GM23248 (cell line): ENCODE measurements at places on chromosomes 12 and 14. TPM values are rescaled to one million over a fixed set of nuclear protein-coding genes. Genes with fewer than 3 reads are reported as not detected.

- no peak for DNase-seq
- no peaks in the 10 kb centered on the region for H3K36me3 ChIP-seq
- H3K4me1 ChIP-seq = no peaks in the 10 kb centered on the region
Measured at GRCh38 chr14:79516009-79516408, 695.3 kb downstream of the DIO2 start.

GRCh38 chr14:80278293-80279023, 67.2 kb upstream of the DIO2 start:
- peak overlapping the region; percentile 53 for H3K27ac ChIP-seq
- peaks cover 37% of the 10 kb centered on the region for H3K4me1 ChIP-seq
- no peaks in the 10 kb centered on the region for H3K36me3 ChIP-seq
- no peaks in the 10 kb centered on the region for H3K27me3 ChIP-seq

DNA sequence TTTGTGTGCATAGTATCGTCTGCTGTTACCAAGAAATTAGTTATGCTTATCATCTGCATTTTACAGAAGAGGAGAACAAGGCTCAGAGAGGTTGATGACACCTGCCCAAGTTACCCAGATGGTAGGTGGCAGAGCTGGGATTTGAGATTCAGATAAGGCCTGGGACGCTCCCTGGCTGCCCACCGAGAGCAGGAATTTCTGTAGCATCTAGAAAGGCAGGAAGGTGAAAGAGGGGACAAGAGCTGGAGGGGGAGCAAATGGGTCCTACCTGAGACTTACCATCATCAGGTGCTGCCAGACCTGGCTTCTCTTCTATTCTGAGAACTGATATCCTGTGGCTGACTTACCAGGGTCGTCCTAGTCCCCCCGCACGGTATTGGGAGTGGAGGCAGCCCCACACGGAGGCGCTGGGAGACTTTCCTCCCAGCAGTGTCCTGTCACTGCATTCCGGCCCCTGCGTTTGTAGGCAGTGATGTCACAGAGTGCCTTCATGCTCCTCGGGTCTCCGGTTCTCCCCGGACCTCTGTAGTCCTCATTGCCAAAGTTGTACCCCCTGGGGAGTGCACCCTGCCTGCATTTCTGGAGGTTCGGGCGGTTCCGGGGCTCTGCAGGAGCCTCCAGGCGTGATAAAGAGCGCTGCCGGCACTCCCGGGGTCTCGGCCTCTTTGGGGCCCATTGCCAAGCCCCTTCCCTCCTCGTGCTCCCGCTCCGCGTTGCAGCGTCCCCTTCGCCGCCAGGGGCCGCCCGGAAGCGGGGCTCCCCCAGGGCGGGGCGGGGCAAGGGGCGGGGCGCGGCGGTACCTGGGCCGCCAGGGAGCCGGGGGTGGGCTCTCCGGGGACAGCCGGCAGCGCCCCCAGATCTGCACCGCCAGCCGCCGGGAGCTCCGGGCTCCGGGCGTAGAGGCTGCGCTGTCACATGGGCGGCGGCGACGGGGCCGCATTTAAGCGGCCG, at the start of gene CABP1:
CABP1 (plus strand) TSS at position 856 of the 951 bp plus-strand sequence; CDS start at position 916, 60 bp downstream.
- no peak within 1 kb of the TSS for H3K27ac ChIP-seq
- no peaks in the 10 kb centered on the region for H3K4me1 ChIP-seq
- H3K4me3 ChIP-seq = peak within 1 kb of the TSS; percentile 44
- DNase-seq = no peak

- no peak overlapping the region for H3K4me3 ChIP-seq
- peak; percentile 36 for DNase-seq
- peaks cover 14% of the 10 kb centered on the region for H3K4me1 ChIP-seq
- no peak overlapping the region for H3K27ac ChIP-seq
Measured at GRCh38 chr14:89848165-89848564, 106.4 kb downstream of the EFCAB11 start.

DNA sequence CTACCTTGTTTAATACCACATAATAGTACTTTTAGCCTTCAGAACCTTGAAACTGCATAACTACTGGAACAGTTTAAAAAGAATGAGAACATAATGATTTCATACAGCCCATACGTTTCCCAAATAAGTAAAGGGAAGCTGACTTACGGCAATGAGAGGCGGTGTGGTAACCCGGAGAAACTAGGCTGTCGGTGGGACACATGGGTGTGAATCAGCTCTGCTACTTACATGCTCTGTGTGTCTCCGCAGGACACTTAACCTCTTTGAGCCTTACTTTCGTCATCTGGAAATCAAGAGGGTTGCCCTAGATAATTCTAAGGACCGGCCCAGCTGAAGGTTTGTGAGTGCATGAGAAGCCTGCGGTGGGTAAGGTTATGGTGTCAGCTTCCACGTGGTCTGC, 49.3 kb upstream of the PLEKHG3 start:
- H3K4me3 ChIP-seq = no peak overlapping the region
- no peaks in the 10 kb centered on the region for H3K27me3 ChIP-seq
- H3K27ac ChIP-seq = peak overlapping the region; percentile 78
- DNase-seq = peak; percentile 30
- no peaks in the 10 kb centered on the region for H3K36me3 ChIP-seq
- H3K4me1 ChIP-seq = peaks cover 35% of the 10 kb centered on the region

DNA sequence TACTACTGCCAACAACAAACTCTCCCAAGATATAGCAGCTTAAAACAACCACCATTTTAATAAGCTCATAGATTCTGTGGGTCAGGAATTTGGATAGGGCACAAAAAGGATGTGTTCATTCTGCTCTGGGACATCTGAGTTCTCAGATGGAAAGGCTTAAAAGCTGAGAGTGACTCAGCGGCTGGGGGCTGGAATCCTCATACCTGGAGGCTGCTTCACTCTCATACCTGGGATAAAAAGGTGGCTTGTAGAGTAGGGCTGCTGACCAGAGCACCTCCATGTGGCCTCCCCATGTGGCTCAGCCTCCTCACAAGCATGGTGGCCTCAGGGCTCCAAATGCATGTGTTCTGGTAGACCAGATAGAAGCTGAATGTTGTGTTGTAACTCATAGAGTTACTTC, 20.2 kb upstream of the PELI2 start:
- DNase-seq = no peak
- H3K36me3 ChIP-seq = no peaks in the 10 kb centered on the region
- peaks cover 14% of the 10 kb centered on the region for H3K4me1 ChIP-seq
- no peak overlapping the region for H3K4me3 ChIP-seq

GRCh38 chr12:14452336-14452735, 86.9 kb downstream of the ATF7IP start:
- DNase-seq = no peak
- no peak overlapping the region for H3K4me3 ChIP-seq
- no peaks in the 10 kb centered on the region for H3K4me1 ChIP-seq
- peaks cover 47% of the 10 kb centered on the region for H3K36me3 ChIP-seq
- no peak overlapping the region for H3K27ac ChIP-seq
- H3K27me3 ChIP-seq = no peaks in the 10 kb centered on the region

- peaks cover 11% of the 10 kb centered on the region for H3K4me1 ChIP-seq
- H3K4me3 ChIP-seq = no peak overlapping the region
- no peaks in the 10 kb centered on the region for H3K27me3 ChIP-seq
Measured at GRCh38 chr12:19694627-19695026, 255.3 kb downstream of the AEBP2 start.

- DNase-seq = peak; percentile 78
- no peaks in the 10 kb centered on the region for H3K27me3 ChIP-seq
- H3K27ac ChIP-seq = peak overlapping the region; percentile 57
- H3K4me1 ChIP-seq = peaks cover 24% of the 10 kb centered on the region
Measured at GRCh38 chr12:52082988-52083637, 3.6 kb downstream of the SMIM41 start.

DNA sequence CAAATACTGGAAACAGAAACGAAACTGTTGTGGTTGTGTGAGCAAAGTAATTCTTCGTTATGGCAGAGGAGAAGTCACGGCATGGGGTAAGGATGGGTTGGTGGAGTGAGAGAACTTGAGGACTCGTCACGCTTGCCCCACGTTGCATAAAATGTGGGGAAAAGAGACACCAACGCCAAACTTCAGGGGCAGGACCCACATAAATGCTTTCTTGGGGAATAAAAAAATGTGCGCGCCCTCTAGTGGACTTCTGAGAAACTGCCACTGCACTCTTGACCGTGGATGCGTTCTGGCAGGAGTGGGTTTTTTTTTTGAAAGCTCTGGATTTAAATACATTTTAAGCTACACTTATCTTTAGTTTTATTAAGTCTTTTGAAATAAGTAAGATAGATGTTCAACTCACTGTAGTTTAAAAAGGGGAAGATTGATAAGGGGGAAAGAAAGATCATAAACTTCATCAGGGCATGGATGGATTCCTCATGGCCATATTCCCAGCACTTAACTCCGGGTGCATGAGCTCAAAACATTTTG, 4.1 kb upstream of the IGF1 start:
- H3K4me1 ChIP-seq = peaks cover 27% of the 10 kb centered on the region
- peak overlapping the region; percentile 63 for H3K27ac ChIP-seq
- H3K4me3 ChIP-seq = peak overlapping the region; percentile 60
- H3K27me3 ChIP-seq = no peaks in the 10 kb centered on the region
- H3K36me3 ChIP-seq = no peaks in the 10 kb centered on the region
- DNase-seq = peak; percentile 81

DNA sequence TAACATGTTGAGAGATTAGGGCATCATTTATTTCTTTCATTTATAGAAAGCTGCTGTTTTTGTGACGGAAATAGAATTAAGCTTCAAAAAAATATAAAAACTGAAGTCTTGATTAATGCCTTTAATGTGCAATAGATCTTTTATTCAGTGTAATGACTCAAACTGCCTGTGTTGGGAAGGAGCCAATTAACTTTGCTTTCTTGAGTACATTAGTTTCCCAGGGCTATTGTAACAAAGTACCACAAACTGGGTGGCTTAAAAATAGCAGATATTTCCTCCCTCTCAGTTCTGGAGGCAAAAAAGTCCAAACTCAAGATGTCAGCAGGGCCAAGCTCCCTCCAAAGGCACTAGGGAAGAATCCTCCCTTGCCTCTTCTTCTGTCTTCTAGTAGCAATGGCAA, 36.6 kb downstream of the EID3 start:
- H3K36me3 ChIP-seq = peaks cover 90% of the 10 kb centered on the region
- H3K4me1 ChIP-seq = peaks cover 8% of the 10 kb centered on the region
- peak overlapping the region; percentile 26 for H3K27ac ChIP-seq
- H3K4me3 ChIP-seq = no peak overlapping the region
- H3K27me3 ChIP-seq = no peaks in the 10 kb centered on the region

- no peak for DNase-seq
- H3K4me1 ChIP-seq = peaks cover 8% of the 10 kb centered on the region; the same call in 1 of the 2 replicates
- no peaks in the 10 kb centered on the region for H3K36me3 ChIP-seq
Measured at GRCh38 chr14:76984787-76985375, 43.6 kb downstream of the IRF2BPL start.

GRCh38 chr12:123026094-123026853, 45.8 kb downstream of the ARL6IP4 start:
- no peak for DNase-seq
- no peak overlapping the region for H3K4me3 ChIP-seq
- peaks cover 5% of the 10 kb centered on the region; the same call in 1 of the 2 replicates for H3K4me1 ChIP-seq
- no peaks in the 10 kb centered on the region for H3K27me3 ChIP-seq
- no peak overlapping the region for H3K27ac ChIP-seq

DNA sequence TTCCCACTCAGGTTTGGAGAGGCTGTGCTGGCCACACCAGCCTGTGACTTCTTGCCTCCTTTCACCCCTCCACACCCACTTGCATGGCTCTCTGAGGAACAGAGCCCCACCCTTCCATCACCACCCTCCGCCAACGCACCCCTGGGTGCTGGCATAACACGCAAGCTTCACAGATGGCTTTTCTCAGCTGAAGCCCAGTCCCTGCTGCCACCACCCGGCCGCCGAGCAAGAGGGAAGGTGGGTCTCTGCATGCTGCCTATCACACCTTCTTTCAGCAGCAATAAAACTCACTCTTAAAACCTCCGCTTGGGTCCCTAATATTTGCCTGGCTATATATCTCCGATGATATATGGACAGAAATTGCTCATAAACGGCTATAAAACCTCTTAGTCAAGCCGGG, 41.6 kb downstream of the SMUG1 start:
- H3K36me3 ChIP-seq = no peaks in the 10 kb centered on the region
- peaks cover 20% of the 10 kb centered on the region for H3K4me1 ChIP-seq
- H3K4me3 ChIP-seq = peak overlapping the region; percentile 30
- DNase-seq = peak; percentile 72

DNA sequence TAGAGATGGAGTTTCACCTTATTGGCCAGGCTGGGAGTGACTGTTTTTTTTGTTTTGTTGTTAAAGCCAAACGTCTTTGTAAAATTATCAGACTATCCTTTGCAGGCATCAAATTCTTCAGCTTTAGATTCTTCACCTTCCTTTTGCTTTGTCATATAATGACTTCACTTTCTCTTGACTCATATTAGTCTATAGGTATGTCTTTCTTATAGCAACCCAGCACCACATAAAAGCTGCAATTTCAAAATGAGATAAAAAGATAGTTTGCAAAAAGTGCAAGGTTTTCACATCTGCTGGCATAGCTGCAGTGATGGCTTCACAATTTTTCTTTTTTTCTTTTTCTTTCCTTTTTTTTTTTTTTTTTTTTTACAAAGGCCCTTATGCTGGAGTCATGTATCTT, 39.2 kb downstream of the COX16 start:
- H3K4me1 ChIP-seq = no peaks in the 10 kb centered on the region
- DNase-seq = no peak
- H3K27ac ChIP-seq = no peak overlapping the region
- H3K36me3 ChIP-seq = peaks cover 10% of the 10 kb centered on the region
- no peak overlapping the region for H3K4me3 ChIP-seq
- no peaks in the 10 kb centered on the region; the same call in 1 of the 2 replicates for H3K27me3 ChIP-seq

DNA sequence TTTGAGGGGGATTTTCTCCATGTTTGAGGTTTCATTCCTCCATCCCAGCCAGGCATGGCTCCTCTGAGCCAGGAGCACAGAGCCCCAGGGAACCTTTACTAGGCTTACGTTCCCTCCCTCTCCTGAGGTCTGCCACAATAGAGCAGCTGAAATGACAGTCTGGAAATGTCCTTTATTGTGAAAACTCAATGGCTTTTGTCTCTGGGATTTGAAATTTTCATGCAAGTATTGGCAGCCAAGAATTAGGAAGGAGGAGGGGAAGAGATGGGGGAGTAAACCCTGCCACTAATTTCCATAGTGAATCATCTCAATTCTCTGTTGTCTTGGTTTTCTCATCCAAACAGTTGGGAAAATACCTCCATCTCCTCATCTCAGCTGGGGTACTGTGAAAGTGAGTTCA, 2.6 kb upstream of the PLEKHG3 start:
- no peak for DNase-seq
- H3K27ac ChIP-seq = no peak overlapping the region

DNA sequence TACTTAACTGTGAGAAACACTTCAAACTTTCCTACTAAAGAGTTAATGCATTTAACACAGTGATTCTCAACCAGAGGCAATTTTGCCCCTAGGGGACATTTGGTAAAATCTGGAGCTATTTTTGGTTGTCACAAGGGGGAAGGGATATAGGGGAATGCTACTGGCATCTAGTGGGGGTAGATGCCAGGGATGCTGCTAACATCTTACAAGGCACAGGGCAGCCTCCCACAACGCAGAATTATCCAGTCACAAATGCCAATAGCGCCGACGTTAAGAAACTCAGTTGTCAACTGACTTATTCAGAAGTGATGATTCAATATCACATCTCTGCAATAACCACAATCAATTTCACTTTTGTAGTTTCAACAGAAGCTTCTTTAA, 2.0 kb downstream of the EEA1 start:
- H3K4me1 ChIP-seq = peaks cover 40% of the 10 kb centered on the region
- peak overlapping the region; percentile 89 for H3K27ac ChIP-seq

Gene PPP1R36
- 1.6 TPM in 1 of 2 replicates, not detected in the other for total RNA-seq

Gene SRRM4
- total RNA-seq = not detected in 2 replicates

Gene SPRYD4
- total RNA-seq = 1.8 TPM in 2 replicates

Gene CDKN3
- 20.1 and 44.5 TPM in 2 replicates for total RNA-seq

Gene FGF23
- not detected in 2 replicates for total RNA-seq

Gene HOXC11
- total RNA-seq = not detected in 2 replicates

Gene P2RX2
- total RNA-seq = not detected in 2 replicates

Gene TUBA1A
- 628 and 639 TPM in 2 replicates for total RNA-seq

Gene PMCH
- total RNA-seq = not detected in 2 replicates
